Muscle of arm (tissue), 14 donors: ENCODE measurements at places on chromosomes 6 and 20.

DNA sequence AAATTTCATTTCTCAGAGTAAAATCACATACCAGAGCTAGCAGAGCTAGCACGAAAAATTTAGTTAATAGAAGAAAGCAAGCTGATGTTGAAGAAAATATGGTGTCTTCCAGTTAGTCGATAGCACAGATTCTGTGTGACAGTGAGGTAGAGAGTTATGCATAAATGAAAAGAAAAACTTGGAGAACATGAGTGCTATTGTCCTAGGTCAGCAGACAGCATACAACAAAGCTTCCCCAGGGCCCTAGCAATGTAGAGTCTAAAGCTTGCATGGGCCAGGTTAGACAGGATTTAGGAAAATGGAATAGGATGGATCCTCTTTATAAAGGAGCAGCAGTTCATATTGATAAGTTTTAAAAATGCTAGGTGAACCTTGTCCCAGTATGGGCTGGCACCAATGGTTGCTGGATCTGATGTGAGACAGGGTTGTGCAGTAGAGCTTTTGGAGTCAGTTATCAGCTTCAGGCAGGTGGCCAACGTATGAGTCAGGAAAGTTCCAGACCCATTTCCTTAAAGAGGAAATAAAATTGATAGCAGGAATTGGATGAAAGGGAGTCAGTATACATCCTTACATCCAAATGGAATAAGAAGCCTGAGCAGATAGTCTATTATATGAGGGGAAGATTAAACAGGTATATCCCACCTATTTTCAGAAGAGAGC lies 277.2 kb downstream of the FRK start:
- DNase-seq, result no peak

DNA sequence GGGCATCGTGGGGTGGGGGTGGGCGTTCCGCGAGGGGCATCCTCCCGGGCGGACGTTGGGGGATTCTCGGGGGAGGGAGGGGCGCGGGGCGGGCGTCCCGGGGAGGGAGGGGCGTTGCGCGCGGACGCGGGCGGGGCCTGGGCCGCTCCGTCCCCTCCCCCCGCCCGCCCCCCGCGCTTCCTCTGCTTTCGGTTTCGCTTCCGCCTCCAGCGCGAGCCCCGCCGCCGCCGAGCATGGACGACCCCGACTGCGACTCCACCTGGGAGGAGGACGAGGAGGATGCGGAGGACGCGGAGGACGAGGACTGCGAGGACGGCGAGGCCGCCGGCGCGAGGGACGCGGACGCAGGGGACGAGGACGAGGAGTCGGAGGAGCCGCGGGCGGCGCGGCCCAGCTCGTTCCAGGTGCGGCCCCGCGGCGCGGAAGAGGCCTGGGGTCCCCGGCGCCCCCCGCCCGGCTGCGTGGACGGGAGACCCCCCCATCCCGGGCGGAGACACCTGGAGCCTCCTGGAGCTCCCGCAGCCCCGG lies at the start of gene OGFR:
TSS of gene OGFR (plus strand) at position 209 of the 528 bp plus-strand sequence. CDS start at position 234, 25 bp downstream.
- peak; percentile 74 for DNase-seq

GRCh38 chr20:50172347-50173013 lies 18.1 kb upstream of the CEBPB start:
- peak; percentile 62 for DNase-seq

GRCh38 chr6:74631564-74631963 lies 574.3 kb downstream of the COL12A1 start:
- DNase-seq, result no peak

GRCh38 chr6:147285087-147285855 lies 81.1 kb downstream of the STXBP5 start:
- peak; percentile 17 for DNase-seq

- no peak for DNase-seq
Measured at GRCh38 chr6:138089325-138089724, 17.9 kb downstream of the PERP start.

DNA sequence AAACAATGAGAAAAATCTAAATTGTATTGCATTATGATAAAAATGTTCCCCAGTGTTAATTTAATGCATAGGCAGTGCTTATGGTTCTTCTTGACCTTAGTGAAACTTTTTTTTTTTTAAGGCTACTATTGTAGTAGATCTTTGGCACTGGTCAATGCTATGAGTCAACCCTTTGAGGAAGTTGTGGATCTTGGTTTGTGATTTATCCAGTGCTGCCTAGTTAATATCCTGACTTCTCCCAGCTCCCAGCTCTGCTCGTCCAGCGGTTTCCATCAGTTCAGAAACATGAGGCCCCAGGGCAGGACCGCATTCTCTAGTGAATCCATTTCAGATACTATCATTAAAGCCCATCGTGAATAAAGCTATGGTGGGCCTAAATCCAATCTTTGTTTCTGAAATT lies 364.5 kb upstream of the JARID2 start:
- DNase-seq, result no peak

DNA sequence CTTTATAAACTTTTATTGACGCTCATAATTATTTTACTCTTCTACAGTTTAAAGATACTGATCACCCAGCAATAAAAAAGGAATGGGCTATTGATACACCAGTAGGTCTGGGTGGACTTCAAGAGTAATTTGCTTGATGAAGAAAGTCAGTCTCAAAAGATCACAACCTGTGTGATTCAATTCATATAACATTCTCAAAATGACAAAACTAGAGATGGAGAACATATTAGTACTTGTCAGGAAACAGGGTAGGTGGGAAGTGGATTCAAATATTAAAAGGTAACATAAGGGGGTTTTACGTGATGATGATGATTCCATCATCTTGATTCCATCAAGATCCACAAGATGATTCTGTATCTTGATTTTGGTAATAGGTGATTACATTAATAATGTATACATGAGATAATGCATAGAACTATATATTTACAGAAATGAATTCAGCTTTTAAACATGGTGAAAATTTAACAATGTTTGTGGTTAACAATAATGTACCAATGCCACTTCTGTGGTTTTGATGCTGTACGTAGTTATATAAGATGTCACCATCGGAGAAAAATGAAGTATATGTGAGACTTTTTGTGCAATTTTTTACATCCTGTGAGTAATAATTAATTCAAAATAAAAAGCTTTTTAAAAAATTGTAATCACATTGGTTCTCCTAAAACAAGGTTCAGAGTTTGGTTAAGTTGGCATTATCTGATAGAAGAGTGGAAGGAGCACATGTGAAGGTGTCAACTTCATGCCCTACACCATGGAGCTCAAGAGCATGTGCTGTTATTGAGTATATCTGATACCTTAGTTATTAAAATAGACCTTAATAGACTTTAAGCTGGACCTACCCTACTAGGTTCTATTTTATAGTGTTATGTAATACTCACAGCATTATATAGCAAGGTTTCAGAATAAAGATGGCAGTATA lies 66.3 kb upstream of the DYNLRB1 start:
- no peak for DNase-seq

GRCh38 chr6:96235927-96236326 lies 220.2 kb downstream of the FUT9 start:
- DNase-seq, result no peak

- no peak for DNase-seq
Measured at GRCh38 chr6:68758559-68758958, 123.5 kb downstream of the ADGRB3 start.

- peak; percentile 88 for DNase-seq
Measured at GRCh38 chr6:113825781-113826180, 31.4 kb upstream of the MARCKS start.

- peak; percentile 68 for DNase-seq
Measured at GRCh38 chr6:53956068-53956711, 155.1 kb upstream of the MLIP start.

- DNase-seq, result no peak
Measured at GRCh38 chr6:96821034-96821433, 16.2 kb downstream of the GPR63 start.

DNA sequence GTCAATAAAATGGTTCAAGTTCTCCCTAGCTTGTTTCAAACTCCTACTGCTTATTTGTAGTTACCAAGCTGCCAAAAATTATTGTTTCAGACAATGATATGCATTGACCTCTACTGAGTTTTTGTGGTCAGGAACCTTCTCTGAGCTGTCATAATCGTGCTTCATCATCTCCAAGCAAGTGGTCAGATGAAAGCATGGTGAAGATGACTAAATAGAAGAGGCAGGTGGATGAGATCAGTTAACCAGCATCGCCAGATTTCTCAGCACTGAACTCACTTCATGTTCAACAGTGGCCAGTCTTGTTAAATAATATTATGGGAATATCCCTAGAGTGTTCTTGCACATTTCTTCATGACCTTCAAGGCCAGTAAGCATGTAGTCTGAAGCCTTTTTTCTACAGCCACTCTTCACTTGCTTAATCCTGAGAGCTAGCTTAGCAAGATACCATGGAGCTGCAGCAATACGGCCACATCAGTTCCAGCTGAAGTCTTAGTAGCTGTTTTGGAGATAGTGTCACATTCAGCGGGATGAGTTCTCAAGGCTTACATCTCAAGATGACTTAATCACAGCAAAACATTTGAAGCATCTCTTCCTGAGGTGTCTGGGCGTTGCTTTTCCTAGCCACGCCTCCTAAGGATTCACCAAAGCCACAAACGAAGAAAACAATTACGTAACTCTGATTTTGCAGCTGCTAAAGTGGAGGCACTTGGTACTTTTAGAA lies 101.6 kb upstream of the TMEM30A start:
- no peak for DNase-seq

DNA sequence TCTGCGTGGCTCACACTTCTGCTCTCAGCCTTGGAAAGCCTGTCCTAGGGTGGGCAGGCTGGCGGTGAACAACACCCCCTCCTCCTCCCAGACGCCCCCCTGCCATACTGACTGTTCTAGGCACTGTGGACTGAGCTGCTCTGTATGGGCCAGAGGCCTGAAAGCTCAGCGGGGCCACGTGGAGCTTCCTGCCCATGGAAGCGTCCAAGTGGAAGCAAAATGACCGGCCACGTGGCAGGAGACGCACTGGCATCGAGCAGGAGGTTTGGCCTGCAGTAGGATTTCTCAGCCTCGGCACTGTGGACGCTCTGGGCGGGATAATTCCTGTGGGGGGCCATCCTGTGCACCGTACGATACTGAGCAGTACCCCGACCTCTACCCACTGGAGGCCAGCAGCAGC lies 88.7 kb downstream of the GRM4 start:
- no peak for DNase-seq

DNA sequence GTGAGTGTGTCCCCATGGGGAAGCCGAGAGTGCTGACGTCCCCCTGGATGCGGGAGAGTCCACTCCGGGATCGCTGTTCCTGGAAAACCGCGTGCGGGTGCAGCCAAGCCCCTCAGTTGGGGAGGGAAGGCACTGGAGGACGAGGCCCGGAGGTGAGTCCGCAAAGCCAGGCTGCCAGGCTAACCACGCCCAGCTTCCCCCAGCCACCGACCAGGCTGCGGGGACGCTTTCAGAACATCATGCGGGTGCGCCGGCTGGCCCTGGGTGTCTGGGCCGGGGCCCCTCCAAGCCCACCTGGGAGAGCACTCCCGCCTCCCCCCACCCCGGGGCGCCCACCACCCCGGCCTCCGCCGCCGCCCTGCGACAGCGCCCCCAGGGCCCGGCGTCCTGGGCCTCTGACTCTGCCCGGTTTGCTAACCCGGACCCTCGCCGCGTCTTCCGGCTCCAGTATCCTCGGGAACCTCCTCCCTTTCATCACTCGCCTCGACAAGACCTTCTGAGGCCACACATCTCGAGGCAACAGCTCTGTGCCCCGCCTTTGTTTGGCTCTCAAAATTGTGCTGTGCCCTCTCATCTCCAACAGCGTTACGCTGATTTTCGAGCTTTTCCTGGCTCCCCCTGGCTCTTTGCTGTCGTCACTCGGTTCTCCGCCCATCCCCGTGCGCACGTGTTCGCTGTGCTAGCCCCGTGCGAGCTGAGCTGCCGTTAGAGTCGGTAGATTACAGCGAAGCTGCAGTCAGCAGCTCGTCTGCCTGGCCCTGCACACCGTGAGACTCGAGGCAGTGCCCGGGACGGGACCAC lies 47.1 kb upstream of the ENTPD6 start:
- DNase-seq, result peak; percentile 34

- DNase-seq, result peak; percentile 56
Measured at GRCh38 chr6:138957484-138957883, 30.6 kb downstream of the REPS1 start.

- no peak for DNase-seq
Measured at GRCh38 chr6:49736017-49736508, 8.1 kb downstream of the CRISP3 start.

DNA sequence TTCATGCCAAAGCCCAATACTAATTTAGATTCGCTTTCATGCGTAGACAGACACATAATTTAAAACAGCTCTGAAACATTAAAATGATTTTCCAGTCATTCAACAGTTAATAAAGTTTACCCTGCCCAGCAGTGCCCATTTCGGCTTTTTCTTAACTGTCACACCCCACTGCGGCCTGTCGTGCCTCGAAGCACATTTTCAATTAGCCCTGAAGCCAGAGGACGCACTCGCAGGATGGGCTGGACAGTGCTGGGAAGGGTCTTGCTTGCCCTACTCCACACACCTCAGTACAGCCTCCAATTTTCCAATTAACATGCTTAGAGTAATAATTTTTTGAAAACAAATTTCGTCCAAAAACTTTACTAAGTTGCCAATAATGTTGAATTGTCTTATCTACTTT lies 35.3 kb downstream of the TAF4 start:
- DNase-seq, result no peak

- no peak for DNase-seq
Measured at GRCh38 chr6:107196152-107196551, 80.8 kb upstream of the BEND3 start.

- peak; percentile 15 for DNase-seq
Measured at GRCh38 chr6:108650781-108651180, 90.1 kb downstream of the FOXO3 start.

DNA sequence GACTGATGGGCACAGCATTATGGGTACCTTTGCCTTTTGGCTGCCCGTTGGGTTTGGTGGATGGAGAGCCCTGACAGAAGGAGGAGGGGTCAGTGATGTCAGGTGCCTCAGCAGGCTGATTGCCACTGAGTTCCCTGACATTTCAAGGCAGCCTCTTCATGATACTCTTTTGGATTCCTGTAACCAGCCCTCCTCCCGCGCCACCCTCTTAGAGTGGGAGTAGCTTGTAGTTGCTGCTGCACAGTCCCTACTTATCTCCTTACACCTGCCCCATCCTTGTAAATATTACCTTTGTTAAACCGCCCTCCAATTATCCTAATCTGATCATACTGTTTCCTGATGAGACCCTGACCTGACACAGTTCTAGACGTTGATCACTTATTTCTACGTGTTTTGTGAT lies 140.0 kb downstream of the CFAP61 start:
- DNase-seq, result no peak

DNA sequence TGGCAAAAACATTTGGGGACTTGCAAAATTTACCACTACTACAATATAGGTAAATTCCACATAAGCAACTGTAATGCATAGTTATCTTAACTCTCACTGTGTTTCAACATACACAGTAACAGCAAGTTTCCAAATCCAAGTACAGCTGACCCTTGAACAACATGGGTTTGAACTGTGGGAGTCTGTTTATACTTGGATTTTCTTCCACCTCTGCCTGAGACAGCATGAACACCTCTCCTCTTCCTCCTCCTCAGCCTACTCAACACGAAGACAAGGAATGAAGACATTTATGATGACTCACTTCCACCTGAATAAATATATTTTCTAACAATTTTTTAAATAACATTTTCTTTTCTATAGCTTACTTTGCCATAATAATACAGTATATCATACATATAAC lies 25.6 kb downstream of the MAN1A1 start:
- no peak for DNase-seq

- no peak for DNase-seq
Measured at GRCh38 chr6:5950361-5950785, 56.4 kb downstream of the NRN1 start.
